ENCODE measurements at places on chromosomes 1 and 21.

DNA sequence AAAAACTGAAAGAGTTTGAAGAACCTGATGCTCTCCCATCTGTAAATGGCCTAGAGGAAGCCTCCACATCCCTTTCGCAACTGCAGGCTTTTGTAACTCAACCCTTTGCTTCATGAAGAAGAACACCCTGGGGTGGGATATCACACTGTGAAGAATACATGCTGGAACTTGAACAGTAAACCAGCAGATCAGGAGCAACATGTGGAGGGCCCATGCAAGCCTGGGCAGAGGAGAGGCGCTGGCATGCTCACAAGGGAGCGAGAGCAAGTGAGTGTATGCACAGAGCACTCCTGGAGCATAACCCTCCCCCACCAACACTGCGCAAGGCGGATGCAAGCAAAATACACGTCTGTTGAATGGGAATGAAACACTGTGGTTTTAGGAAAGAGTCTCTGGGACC lies 24.6 kb upstream of the SPAG17 start:
- no peak for DNase-seq

DNA sequence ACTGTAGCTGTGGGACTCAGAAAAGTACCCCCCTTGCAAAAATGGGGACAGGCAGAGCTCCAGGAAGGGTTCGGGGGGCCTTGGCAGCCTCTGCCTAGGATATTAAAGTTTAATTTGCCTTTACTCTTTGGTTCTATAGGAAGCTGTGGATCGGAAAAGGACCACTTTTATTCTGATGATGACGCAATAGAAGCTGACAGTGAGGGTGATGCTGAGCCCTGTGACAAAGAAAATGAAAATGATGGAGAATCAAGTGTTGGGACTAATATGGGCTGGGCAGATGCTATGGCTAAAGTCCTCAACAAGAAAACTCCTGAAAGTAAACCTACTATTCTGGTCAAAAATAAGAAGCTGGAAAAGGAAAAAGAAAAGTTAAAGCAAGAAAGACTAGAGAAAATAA lies 17.1 kb downstream of the RRP15 start:
- DNase-seq, result no peak

- no peak for DNase-seq
Measured at GRCh38 chr1:227900571-227901051, 47.1 kb downstream of the WNT9A start.

DNA sequence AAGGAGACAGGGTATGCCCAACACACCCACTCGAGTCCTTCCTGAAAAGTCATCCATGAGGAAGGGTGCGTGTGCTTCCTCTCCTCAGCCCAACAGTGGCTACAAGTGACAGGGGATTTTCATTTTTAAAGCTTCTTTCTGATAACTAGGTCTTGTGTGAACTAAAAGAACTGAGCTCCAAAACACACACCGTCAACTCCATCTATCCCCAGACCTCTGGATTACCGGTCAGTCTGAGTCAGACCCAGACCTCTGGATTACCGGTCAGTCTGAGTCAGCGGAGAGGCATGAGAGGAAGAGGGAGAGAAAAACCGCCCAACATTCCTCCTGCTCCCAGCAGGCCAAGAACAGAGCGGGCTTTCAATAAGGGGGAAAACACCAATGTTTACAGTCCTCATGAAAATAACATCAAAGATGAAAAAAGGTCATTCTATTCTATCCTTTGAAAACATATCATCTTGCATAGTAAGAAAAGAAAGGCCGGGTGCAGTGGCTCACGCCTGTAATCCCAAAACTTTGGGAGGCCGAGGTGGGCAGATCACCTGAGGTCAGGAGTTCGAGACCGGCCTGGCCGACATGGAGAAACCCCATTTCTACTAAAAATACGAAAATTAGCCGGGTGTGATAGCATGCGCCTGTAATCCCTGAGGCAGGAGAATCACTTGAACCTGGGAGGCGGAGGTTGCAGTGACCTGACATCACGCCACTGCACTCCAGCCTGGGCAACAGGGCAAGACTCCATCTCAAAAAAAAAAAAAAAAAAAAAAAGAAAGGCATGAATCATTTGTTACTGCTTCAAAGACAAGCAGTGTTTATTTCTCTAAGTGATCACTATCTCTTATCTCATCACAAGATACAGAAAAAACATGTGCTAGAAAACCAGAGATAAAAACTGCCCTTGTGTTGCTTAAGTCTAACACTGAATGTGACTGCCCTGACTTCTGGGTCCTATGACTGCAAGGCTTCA lies 3.4 kb downstream of the PTTG1IP start:
- no peak for DNase-seq

DNA sequence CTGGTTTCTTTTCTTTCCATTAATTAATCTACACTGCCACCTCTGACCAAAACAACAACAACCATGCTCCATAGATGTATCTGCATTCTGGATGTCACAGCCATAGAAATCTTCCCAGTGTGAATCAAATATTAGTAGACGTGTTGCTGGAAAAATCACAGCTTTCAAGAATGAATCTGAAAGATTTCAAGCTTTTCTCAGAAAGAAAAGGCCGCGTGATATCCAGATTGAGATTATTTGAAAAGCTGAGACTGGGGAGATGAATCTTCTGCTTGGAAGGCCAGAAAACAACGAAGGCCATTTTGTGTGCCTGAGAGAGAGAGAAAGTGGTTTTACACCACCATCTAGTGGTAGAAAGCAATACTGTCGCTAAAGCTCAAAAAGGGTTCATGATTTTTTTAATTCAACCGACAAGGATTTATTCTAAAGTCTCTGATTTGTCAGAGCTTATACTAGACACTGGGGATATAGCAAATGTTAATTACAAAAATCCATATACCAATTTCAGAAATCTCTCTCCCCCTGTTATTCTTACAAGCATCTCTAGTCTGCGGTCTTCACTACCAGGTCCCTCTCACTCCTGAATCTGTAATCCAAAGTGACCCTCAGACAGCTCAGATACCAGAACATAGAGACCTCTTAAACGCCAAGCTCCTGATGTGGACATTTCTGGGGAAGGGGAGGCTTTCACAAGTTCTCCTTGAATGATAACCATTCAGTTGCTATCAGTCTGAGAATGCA lies 87.5 kb upstream of the SGIP1 start:
- DNase-seq, result peak; percentile 72

Measured in SK-N-DZ (cell line).